ENCODE measurements at places on chromosomes 6 and 20.

DNA sequence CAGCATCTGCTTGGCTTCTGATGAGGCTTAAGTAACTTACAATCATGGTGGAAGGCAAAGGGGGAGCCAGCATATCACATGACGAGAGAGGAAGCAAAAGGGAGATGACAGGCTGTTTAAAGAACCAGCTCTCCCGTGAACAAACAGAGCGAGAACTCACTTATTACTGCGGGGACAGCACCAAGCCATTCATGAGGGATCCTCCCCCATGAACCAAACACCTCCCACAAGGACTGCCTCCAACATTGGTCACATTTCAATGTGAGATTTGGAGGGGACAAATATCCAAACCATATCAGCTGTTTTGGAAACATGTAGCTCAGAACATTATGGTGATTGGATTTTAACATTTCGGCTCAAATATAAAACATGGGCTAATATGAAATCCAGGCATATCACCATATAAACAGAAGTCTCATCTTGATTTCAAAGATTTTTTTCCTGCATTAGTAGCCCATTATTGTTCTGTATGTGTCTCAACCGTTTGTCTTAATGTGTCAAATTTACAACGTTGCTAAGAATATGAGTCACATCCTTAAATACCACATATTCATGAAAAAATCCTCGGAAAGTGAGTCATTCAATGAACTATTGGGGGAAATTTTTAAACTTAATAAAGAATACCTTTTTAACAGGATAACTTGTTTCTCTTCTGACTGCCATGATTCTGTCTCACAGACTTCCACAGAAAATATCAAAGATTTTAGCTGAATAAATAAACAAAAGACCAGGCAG lies 894.3 kb downstream of the TFAP2A start:
- DNase-seq = no peak

GRCh38 chr6:166484863-166485262 lies 101.6 kb downstream of the RAMACL start:
- DNase-seq = no peak

DNA sequence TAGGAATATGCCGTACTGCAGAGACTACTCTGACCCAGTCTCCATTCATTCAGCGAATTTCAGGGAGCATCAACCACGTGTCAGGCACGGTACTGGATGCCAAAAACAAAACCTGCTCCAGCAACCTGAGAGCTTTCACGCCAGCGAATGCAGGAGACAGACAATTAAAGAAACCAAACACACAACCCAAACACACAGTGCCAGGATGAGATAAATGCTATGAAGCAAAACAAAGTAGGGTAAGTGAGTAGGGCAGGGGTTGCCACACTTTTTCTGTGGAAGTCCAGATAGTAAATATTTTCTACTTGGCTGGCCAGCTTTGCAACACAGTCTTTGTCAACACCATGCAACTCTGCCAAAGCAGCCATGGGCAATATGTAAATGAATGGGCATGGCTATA lies 10.0 kb downstream of the MOCS1 start:
- DNase-seq = no peak

DNA sequence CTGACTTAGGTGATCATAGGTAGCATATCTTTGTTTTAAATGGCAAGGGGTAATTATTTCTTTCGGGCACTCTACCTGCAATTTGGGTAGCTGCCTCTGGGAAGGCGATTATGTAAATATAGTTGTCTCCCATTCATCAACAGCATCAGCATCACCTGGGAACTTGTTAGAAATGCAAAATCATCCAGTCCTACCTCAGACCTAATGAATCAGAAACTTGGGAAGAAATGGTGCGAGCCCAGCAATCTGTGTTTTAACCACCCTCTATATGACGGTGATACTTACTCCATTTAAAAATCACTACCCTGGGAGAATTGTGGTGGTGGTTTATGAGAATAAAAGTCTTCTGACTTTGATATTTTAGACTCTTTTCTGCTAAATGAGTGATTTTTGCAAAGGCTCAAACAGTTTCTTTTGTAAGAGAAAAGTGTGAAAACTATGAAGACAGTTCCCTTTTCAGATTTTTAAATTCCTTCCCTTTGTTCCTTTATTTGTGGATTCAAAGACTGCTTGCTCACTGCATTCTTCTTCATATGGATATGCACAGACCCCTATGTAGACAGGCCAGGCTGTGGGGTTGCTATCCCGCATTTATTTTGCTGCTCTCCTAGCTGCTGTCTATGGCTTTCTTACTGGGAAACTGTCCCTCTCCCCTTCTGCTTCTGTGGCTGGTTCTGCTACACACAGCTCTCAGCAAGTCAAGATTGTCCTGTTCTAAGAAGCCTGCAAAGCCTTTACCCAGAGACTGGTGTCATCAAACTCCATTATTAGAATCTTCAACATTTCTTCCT lies 365.3 kb downstream of the RNF144B start:
- DNase-seq = no peak

DNA sequence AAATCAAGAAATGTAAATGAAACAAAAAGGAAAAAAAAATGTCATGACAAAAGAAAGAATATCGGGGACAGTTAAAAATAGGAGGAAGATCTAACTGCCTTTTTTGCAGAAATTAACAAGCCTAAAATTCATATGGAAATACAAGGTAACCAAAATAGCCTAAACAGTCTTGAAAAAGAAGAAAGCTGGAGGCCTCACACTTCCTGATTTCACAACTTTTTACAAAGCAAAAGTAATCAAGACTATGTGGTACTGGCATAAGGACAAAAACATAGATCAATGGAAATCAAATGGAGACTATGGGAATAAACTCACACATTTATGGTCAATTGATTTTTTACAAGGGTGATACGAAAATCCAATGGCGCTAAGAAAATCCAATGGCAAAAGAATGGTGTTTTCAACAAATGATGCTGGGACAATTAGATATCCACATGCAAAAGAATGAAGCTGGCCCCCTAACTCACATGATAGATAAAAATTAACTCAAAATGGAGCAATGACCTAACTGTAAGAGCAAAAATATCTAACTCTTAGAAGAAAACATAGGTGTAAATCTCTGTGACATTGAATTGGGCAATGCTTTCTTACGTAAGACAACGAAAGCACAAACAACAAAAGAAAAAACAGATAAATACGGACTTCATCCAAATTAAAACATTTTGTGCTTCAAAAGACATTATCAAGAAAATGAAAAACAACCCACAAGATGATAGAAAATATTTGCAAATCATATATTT lies 24.5 kb downstream of the MAP3K5 start:
- no peak for DNase-seq

- no peak for DNase-seq
These were observed 1.8 kb upstream of the WRNIP1 start for GRCh38 chr6:2763345-2763841.

- DNase-seq = no peak
These were observed 42.0 kb downstream of the IRAK1BP1 start for GRCh38 chr6:78909391-78909790.

- DNase-seq = no peak
These were observed 1.3 kb downstream of the BLCAP start for GRCh38 chr20:37526238-37526838.

GRCh38 chr6:161251345-161251744 lies 22.5 kb downstream of the AGPAT4 start:
- DNase-seq = no peak

- DNase-seq = no peak
These were observed 294.9 kb downstream of the ADGB start for GRCh38 chr6:146893690-146894089.

GRCh38 chr6:121851056-121851455 lies 415.6 kb downstream of the GJA1 start:
- no peak for DNase-seq

DNA sequence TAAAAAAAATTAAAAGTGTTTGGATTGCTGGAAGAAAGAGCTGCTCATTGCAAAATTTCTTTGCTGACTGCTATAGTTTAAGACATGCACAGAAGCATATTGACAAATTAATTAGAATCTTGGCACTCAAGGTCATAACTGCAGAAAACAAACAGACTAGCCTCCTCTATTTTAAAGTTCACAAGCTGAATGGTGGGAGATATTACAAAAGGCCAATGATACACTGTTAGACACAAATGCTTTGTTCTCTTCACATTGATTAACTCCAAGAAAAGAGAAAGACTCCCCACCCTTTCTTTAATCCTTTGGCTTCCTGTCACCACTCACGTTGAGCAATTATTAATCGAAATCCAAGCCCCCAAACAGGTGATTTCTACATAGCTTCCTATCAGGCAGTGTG lies 69.1 kb downstream of the PTCHD4 start:
- DNase-seq = no peak

DNA sequence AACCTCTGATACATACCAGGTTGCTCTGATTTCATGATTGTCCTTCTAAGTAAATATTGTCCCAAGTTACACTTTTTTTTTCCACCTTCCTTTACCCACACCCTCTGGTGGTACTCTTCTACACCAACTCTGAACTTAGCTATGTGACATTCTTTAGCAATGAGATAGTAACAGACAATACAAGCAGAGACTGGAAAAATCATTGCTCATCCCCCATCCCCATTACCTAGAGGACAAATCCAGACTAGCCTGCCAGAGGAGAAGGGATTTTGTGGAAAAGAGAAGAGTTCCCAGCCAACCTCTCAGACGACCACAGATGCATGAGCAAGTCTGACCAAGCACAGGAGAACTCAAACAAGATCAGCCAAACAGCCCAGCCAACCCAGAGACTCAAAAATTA lies 32.8 kb upstream of the TFAP2B start:
- DNase-seq = no peak

GRCh38 chr6:13953061-13953705 lies 28.4 kb downstream of the RNF182 start:
- DNase-seq = no peak

DNA sequence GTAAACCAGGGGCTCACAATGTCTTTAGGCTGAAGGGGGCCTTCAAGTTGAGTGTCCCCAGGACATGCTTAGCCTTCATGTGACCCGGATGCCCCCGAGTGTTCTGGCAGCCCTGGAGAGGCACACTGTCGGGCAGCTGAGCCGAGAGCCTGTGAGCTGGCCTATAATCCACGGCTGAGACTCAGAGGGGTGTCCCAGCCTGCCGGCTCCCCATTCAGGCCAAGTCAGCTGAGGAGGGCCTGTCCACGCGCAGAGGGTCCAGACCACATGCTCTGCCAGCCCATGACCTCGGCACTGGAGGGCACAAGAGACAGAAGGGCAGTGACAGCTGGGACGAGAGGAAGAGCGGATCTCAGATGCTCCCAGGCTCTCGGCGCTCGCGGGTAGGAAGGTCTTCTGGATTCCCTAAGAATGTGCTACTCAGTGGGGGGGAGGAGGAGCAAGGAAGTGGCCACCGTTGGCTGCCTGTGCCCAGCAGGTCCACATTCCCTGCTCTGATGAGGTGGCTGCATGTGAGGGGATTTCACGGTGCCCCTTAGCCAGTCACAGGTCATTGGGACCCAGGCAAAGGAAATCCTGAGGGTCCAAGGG lies 224.7 kb downstream of the NRN1 start:
- no peak for DNase-seq

- DNase-seq = peak; percentile 9
These were observed 135.3 kb upstream of the RREB1 start for GRCh38 chr6:6972456-6972855.

DNA sequence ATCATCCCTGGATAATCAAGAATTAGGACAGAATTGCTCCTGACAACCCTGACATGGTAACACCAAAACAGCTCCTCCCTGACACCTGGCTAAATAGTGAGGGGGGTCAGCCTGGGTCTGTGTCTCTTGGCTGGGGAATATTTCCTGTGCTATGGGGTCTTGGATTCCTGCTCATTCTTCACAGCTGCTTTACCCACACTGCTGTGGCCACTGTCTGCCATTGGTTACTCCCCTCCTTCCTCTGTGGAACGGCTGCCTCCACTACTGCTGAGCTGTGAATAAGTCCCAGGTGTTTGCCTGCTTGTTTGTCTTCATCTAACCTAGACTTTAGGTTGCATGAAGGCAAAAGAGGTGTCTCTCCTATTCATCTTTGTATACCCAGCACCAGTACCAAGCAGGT lies 33.9 kb upstream of the TXLNB start:
- no peak for DNase-seq

DNA sequence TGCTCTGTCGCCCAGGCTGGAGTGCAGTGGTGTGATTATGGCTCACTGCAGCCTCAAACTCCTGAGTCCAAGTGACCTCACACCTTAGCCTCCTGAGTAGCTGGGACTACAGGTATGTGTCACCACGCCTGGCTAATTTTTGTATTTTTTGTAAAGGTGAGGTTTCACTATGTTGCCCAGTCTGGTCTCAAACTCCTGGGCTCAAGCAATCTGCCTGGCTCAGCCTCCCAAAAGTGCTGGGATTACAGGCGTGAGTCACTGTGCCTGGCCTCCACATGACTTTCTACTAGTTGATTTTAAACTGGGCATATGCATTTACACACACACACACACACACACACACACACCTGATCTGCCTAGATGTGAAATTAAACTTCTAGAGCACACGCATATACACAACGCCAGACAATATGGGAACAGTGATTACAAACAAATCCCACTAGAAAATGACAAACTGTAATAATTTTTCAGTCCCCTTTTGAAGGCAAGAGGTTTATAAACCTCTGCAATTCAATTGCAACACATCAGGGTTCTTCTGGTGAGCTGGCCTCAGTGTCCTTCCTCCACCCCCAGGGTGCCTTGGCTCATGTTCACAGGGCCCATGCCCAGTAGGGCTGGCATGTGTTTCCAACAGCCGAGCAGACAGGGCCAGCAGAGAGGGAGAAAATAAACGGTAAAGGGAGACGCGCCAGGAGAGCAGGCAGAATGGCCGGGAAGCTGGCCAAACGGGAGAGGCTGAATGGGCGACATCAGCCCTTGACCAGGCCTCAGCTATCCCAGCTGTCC lies 31.2 kb downstream of the PARD6B start:
- no peak for DNase-seq

DNA sequence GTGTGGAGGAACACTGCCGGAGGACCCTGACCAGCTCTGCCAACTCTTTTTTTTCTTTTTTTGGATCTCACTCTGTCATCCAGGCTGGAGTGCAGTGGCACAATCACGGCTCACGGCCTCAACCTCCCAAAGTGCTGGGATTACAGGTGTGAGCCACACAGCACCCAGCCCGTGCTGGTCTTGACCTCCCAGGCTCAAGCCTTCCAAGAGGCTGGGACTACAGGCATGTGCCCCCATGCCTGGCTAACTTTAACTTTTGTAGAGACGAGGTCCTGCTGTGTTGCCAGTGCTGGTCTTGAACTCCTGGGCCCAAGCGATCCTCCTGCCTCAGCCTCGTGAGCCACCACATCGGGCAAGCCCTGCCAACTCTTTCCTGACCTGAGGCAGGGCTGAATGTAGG lies 11.2 kb downstream of the GCNT2 start:
- no peak for DNase-seq

DNA sequence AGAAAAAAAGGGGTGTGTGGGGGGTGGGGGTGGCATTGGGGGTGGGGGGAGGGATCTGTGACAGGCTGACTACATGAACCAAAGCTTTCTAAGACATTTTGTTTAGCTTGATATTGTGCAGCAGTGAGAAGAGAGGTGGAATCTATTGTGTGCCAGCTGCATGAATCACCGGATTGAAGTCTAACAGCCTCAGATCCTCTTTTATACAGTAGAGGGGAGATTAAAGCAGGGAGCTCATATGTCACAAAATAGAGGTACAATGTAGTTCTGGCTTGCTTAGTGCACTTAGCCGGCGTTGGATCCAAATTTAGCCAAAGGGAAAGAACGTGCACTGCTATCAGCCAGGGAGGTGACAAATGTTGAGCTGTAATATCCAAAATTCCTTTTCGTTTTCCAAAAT lies 404.2 kb upstream of the CITED2 start:
- DNase-seq = no peak

All from hematopoietic multipotent progenitor cell treated with erythropoietin and hydrocortisone succinate and interleukin-3 and kit ligand, for 15 days (in vitro differentiated cells).